ENCODE measurements at places on chromosomes 7 and 10.

GRCh38 chr7:25059576-25059975 lies 65.5 kb downstream of the CYCS start:
- no peak for DNase-seq

GRCh38 chr10:101602761-101603398 lies 14.8 kb downstream of the DPCD start:
- DNase-seq = peak; percentile 86

GRCh38 chr7:150406567-150407421 lies 27.7 kb downstream of the ZNF775 start:
- no peak for DNase-seq

- DNase-seq = peak; percentile 14
Observed at GRCh38 chr10:49164559-49165188, 23.5 kb downstream of the TMEM273 start.

DNA sequence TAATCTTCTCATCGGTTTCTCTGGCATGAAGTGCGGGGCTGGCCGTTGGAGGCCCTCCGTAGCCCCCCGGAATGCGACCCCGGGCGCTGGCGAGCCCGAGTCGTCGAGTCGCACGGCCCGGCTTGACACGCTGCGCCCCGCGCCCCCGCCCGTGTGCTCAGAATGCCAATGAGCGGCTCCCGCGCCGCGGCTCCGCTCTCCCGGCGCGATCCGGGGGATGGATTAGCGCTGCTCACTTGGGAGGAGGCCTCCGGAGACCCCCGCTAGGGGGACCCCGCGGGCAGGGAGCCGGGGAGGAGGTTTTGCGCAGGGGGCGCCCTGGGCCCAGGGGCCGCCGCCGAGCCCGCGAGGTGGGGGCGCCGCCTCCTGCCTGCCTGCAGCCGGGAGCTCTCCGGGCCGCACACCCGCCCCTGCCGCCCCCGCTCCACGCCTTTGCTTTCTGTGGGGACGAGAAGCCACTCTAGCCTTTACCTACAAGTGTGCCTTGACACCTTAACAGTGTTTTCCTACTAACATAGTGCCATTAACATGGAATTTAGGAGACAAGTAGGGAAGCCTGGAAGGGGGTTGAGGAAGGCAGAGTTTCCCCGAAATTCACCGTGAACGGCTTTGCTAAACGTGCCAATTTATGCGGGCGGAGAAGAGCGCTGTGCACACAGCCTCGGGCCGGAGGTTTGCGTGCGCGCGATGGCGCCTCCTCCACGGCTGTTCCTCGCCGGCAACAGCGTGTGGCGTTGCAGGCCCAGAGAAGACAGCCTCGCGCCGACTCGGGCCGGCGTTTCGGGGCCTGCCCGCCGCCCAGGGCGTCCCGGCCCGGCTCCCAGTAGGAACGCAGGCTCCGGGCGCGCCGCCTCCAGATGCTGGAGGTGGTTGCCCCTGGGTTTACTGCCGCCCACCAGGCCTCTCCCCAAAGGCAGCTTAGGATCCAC lies 7.1 kb downstream of the SHH start:
- peak; percentile 62 for DNase-seq

DNA sequence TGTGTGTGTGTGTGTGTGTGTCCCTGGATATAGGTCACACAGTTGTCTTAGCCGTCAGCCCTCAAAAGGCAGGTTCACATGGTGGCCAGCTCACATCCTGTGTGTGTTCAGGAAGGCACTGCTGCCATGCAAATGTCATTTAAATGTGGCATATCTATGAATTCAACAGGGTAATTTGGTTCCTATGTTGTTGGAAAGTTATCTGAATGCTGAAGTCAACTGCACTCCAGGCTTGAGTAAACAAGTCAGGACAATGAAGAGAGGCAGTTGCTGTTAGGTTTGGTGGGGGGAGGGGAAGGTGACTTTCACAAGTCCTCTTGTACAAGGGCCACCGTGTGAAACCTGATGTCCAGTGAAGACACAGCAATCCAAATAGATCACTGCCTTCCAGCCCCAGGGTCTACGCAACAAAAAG lies 61.1 kb downstream of the PTPRE start:
- no peak for DNase-seq

GRCh38 chr10:71597821-71598498 lies 121.6 kb downstream of the C10orf105 start:
- DNase-seq = no peak

- no peak for DNase-seq
Observed at GRCh38 chr7:100720671-100721504, 620 bp downstream of the EPO start.

- no peak for DNase-seq
Observed at GRCh38 chr10:89357975-89358374, 19.9 kb upstream of the IFIT1B start.

DNA sequence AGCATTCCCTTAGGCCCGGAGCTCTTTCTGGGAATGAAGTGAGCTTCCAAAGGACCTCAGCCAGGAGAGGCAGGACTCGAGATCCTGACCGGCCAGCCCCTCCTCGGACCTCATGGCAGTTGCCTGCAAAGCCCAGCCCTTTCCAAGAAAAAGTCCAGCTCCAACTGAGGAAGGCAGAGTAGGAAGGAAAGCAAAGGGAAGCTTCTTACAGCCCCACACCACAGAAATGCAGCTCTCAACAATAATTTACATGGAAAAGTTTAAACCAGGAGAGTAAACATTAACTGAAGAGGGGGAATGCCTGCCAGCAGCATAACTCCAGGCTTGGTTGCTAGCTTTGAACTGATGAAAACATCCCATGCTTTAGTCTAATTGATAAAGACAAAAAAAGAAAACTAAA lies 153.9 kb upstream of the PFKP start:
- no peak for DNase-seq

DNA sequence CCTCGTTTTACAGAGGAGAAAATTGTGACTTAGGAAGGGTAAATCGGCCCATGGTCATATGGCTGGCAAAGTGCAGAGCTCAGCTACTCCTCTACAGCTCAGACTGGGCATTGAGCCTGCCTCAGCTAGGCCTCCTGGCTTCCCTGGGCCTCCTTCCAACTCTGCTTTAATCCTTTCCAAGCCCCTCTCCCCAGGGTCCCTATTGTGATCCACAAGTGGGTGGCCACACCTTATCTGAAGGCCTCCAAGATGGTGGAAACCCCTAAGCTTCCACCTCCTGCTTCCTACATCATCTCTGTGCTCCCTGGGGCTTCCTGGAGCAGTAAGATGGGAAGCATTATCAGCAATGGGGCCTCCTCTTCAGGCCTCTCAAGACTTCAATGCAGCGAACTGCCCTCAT lies 3.0 kb upstream of the LGI1 start:
- DNase-seq = no peak

DNA sequence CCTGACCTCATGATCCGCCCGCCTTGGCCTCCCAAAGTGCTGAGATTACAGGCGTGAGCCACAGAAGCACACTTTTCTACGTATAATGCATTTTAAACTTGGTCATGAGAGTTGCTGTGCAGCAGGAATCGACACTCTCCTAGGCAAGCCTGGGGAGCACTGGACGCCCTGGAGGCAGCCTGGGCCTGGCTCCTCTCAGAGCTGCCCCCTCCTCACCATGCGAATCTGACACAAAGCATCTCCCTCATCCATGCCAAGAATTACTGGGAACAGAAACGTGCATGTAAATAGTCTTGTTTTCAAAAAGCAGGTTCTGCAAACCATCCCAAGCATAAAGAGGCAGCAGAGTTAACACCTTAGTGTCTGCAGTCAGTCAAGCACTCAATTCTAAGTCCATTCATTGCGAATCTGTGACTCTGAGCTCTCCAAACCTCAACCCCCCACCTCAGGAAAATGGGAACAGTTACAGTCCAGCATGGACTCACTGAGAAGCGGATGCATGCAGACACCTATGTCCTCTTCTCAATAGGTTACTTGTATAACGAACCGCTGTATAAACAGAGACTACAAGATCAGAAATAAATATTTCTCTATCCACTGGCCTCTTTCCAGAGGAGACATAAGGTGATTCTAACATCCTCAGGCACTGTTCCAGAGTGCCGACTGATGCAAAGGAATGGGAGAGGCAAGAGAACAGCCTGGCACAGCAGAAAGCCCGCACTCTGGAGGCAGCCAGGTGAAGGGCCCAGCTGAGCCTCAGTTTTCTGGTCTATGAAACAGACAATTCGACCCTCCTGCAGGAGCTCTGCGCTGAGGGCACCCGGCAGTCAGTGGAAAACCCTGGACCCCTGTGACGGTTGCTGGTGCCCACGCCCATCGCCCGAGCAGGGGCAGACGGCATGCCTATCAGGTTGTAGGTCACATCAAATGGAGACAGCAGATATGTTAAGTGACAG lies 68.9 kb downstream of the MAD1L1 start:
- DNase-seq = no peak

DNA sequence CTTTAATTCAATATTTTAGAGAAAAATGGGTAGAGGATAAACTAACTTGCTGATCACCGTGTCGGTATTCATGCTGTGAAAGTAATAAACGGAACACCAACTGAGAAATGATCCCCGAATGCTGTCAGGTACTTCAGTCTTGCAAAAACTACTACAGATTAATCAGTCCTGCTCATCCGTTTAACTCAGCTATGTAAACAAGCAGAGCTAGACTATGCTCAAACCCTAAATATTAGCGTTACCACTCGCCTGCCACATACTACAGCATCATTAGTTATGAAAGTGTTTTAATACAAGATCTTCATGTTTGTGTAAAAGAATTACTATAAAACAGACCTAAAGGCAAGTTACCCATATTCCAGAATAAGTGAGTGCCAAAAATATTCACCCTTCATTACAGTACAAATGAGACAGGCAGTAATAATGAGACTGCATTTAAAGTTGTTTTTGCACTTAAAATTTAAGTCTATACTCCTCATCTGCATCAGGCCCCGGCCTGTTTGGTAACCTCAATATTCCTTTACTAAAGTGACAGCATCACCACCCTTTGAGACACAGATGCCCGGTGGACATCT lies 952 bp downstream of the DNMBP start:
- DNase-seq = no peak

DNA sequence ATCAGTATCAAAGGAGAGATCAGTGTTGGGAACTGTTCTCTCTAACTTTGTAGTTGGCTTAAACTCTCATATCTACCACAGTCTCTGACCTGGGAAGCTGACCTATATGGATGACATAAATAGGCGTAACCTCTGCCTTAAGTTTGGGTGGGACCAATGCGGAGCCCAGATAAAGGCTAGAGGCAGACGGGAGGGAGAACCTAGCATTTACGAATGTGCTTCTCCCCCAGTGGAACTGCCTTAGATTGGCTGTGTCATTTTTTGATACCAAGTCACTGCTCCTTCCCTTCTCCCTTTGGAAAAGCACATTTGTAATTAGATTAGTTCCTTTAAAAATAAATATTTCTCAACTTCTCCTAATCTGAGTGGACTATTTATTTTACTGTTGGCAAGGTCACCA lies 23.7 kb upstream of the LRRN3 start:
- DNase-seq = no peak

DNA sequence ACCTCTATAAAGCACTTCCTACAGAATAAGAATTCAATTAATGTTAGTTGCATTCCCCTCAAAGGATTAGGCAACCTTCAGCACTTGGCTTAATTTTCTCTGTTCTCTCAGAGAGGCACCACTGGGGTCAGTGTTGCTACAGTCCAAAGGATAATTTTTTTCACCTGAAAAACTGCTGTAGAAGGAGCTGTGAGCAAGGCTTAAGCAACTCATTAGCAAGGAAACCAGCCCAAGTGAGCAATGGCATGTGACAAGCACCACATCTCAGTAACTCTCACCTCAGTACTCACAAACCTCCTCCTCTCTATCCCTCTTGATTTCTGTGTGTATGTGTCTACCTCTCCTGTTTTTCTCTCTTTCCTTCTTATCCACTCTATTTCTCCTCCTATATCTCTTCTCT lies 55.9 kb downstream of the DGKI start:
- DNase-seq = no peak

GRCh38 chr10:413662-414071 lies 275.8 kb downstream of the DIP2C start:
- DNase-seq = no peak

- DNase-seq = no peak
Observed at GRCh38 chr10:44674536-44675386, 236.4 kb upstream of the TMEM72 start.

DNA sequence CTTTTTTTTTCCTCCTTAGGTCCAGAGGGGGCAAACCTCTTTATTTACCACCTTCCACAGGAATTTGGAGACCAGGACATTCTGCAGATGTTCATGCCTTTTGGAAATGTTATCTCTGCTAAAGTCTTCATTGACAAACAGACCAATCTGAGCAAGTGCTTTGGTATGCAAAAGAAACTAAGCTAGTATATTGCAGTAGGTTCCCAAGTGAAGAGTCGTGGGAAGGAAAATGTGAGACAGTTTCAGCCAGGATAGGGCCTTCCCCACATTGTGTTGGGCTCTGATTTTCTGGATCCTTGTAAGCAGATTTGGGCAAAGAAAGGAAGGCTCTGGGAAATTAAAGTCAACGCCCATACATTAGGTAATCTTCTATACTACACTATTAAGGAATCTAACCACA lies 285.6 kb downstream of the USP6NL start:
- DNase-seq = no peak

DNA sequence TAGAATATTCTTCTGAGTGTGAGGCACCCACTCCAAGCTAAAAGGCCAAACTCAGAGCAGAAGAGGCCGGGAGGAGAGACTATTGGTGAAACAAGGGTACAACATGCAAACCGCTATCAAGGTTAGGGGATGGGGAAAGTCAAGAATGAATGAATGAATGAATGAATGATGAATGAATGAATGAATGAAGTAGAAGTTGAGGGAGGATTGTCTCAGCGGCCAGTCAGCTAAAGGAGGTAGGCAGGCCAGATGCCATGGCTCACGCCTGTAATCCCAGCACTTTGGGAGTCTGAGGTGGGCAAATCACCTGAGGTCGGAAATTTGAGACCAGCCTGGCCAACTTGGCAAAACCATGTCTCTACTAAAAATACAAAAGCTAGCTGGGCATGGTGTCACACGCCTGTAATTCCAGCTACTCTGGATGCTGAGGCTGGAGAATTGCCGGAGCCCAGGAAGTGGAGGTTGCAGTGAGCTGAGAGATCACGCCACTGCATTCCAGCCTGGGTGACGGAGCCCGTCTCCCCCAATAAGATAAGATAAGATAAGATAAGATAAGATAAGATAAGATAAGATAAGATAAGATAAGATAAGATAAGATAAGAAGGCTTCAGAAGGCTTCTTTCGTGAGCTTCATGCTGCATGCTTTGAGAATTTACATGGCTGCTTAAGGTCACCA lies 250.8 kb downstream of the CCDC3 start:
- DNase-seq = no peak

GRCh38 chr7:28732071-28732869 lies 225.9 kb downstream of the TRIL start:
- no peak for DNase-seq
